Mesothelial cell of epicardium (in vitro differentiated cells): ENCODE measurements at places on chromosomes 12 and 14.

GRCh38 chr12:52217223-52217622 is 15.8 kb upstream of the KRT7 start:
- DNase-seq: peak; percentile 77

DNA sequence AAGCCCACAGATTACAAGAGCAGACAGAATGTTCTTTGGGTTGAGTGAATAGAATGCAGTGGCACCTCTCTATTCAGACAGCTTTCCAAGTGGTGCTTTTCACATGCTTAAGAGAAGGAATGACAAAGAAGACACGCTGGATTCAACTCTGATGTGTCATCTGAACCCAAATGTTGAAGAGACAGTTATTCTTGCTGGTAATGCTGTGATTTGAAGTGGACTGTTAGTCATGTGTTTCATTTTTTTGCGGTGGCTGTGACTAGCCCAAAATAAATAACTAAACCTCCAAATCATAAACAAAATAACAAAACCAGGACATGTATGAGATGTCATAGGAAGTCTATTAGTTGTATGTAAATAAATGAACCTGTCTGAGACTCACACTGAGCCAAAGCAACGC is 391.8 kb upstream of the PRICKLE1 start:
- no peak for DNase-seq

GRCh38 chr14:92144708-92145107 is 22.9 kb downstream of the CPSF2 start:
- no peak for DNase-seq

GRCh38 chr14:105442125-105442524 is 22.5 kb downstream of the MTA1 start:
- DNase-seq: no peak

DNA sequence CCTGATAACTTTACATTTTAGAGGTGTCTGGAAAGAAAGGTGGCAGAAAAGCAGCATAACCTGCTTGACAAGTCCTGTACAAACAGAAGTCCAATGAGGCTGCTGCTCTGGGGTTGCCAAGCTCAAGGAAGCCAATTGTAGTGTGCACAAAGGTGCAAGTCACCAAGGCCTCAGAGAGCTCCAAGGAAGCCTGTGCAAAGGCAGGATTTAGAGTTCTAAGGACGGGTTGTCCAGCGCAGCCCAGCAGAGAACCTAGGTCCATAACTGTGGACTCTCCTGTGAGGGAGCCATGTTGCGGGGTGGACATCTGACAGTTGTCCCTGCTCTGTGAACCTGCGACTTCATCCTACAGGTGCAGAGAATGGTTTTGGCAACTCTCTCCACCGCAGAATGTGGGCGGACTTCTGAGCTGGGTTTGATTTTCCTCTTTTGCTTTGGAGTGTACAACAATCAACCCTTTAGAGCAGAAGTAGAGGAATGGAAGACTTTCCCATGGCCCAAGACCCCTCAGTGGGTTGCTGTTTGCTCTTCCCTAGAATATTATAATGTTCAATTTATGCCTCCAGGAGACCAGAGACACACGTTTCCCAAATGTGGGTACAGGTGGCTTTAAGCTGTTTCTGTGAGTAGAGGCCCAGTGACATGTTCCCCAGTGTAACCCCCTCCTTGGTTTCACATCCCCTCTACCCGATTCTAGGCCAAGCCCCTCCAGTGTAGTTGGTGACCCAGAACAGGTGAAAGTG is 81.0 kb downstream of the ETV6 start:
- no peak for DNase-seq
